ENCODE measurements at places on chromosomes 11 and 22.

DNA sequence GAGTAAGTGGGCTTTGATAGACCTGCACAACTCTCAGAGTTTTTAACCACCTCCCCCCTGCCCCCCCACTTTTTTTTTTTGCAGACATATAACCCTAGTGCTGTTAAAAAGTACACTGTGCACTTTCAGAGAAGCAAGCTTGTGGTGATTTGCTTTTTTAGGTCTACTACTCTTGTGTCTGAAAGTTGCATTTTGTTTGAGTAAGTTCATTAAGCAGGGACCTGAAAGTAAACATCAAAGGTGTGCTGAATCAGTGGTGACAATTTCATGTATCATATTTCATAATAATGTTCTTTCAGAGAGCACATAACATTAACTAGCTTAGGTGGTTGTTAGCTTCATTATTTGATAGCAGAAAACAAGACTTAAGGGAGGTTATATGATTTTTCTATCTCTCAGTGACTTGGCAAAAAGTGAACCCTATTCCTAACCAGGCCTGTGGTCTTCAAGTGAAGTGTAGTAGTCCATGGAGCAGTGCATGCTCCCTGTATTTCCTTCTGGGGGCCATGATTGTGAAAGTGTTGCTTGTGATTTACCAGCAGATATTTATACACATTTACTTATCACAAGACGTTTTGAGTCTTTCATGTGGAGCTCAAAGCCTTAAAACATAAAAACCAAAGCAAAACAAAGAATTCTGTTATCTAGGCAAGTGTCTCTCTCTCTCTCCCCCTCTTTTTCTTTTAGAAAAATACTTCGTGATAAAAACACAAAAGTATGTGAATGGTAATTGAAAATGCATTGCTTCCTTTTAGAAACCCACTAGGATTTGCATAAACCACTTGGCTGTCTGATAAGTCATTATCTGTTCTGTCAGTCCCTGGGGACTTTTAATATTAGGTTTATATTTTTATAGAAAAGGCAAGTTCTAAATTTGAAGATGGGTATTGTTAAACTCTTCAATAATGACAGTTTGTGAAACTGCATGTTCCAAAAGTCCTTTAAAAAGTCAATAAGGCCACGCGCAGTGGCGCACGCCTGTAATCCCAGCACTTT lies 7.5 kb upstream of the RAG2 start:
- no peak for ATAC-seq

- ATAC-seq = peak; percentile 93
Observed at GRCh38 chr11:18615628-18616392, 16.2 kb downstream of the MISFA start.

DNA sequence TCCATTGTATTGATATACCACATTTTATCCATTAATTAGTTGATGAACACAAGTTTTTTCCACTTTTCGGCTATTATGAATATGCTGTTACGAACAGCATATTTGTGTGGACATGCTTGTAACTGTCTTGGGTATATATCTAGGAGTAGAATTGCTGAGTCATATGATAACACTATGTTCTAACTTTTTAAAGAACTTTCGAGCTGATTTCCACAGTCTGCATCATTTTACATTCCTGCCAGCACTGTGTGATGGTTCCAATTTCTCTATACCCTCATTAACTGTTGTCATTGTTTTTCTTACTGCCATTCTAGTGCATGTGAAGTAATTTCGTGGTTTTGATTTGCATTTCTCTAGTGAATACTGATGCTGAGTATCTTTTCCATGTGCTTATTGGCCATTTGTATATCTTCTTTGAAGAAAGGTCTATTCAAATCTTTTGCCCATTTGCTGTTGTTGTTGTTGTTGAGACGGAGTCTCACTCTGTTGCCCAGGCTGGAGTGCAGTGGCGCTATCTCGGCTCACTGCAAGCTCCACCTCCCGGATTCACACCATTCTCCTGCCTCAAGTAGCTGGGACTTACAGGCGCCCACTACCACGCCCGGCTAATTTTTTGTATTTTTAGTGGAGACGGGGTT lies 7.4 kb upstream of the RCE1 start:
- no peak for ATAC-seq

DNA sequence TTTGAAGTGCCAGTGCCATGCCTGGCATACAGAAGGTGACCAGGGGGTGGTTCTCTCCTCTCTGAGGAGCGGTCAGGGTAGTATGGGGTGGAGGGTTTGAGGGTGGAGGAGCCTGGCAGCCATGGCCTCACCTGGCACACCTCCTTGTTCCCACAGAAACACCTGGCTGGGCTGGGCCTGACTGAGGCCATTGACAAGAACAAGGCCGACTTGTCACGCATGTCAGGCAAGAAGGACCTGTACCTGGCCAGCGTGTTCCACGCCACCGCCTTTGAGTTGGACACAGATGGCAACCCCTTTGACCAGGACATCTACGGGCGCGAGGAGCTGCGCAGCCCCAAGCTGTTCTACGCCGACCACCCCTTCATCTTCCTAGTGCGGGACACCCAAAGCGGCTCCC lies 9.6 kb downstream of the SERPINH1 start:
- no peak for ATAC-seq

DNA sequence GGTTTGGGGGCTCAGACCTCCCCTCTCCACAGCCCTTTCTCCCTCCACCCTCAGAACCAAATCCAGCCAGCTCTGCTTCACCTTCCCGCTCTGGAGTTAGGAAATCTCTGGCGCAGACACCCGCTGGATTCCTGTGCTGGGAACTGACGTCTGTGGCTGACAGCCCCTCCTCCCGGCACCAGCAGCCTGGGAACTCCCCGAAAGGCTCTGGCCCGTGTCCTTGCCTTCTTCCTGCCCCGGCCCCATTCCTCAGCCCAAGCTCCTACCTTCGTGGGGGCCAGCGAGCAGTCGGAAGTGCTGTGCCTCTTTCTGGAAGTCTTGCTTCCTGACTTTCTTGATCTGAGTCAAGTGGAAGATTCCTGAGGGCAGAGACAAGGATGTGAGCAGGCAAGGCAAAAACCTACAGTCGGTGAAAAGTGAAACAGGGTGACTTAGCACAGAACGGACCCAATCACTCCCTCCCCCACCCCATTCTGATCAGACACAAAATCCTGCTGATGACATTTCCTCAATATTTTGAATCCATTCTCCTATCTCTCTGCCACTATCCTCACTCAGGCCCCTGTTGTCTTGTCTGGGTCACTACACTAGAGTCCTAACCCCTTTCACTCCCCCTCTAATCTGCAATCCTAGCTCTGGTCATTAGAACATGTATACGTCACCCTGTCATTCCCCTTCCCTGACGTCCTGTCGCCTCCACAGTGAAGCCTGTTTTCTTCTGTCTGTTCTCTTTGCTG lies 34.1 kb downstream of the CHRDL2 start:
- no peak for ATAC-seq

DNA sequence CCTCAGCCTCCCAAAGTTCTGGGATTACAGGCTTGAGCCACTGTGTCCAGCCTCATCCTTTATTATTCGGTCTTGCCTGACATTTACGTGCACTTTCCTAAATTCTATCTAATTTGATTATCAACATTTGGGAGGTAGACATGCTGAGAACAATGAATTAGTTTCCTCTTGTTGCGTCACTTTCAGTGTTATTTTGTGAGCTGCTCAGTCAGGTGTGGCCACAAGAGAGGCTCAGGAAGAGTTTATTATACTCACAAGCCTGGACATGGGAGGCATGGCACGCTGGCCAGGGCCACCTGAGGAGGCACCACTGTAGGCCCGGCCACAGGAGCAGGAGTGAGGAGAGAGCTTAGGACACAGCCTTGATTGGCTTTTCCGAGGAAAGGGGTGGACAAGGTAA lies 59.7 kb upstream of the RBFOX2 start:
- ATAC-seq = no peak

DNA sequence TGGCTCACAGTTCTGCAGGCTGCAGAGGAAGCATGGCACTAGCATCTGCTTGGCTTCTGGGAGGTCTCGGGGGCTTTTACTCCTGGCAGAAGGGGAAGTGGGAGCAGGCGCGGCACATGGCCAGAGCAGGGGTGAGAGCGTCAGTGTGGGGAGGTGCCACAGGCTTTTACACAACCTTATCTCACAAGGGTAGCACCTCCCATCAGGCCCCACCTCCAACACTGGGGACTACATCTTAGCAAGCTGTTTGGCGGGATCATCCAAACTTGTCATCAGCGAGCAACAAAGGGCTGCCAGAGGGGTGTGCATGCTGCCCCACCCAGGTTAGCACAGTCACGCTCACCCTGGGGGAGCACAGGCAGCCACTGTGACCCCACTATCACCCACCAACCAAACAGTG lies 18.9 kb upstream of the YPEL1 start:
- ATAC-seq = peak; percentile 76

DNA sequence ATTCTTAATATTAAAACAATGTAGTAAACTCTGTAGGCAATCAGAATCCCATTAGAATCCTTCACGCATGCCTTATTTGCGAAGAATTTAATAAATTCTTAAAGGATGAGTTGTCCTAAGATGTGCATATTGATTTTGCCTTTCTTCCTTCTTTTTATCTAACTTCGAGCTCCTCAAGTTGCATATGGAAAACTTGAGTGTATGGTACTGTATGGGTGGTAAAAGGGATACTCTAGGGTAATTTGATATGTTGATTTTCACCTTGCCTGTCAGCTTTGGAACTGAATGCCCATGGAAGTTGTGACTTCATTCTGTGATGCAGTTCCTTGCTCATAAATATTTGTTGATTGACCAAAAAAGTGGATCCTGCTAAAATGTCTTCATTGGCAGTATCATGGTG lies 193.8 kb downstream of the DDX10 start:
- ATAC-seq = no peak

- ATAC-seq = no peak
Observed at GRCh38 chr22:28373831-28374230, 305.8 kb downstream of the TTC28 start.

DNA sequence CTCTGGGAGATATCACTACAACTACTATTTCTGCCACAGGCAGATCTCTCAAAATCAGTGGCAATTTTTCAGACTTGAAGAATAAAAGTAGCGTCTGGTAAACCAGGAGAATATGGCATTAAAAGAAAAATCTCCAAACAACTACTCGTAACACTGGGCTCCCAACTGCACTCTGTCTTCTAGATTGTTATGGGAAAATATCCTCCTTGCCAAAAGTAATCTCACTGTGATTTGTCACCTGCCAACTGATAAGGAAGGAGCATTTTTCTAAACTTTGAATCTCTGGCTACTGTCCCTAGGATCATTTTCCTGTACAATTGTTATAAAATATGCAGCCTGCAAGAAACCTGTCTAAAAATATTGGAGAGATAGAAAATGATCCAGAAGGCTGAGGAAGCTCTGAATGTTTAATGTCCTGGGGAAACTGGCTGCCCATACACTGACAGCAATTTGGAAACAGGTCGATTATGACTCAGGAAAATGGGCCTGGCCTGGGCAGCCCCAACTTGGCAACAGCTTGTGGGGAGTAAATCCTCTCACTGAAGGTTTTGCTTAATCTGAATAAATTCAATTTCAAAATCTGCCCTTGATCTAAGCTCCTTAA lies 90.5 kb upstream of the DBX1 start:
- ATAC-seq = no peak

DNA sequence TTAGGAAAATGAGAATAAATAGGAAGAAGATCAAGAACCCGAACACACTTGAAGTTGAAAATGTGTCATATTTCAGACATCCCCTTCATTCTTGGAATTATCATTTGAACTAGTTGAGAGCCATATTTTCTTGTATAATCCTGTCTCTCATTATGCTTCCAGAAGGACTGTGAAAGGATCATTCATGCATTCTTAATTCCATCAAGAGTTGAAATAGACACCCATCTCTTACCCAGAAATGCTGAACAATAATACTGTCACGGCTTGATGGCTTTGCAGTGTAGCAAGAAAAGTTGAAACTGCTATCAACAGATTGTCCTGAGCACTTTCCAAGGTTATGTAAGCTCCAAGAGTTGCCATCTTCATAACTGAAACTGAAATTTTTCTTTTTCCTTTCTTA lies 79.7 kb downstream of the ARHGAP42 start:
- ATAC-seq = no peak

DNA sequence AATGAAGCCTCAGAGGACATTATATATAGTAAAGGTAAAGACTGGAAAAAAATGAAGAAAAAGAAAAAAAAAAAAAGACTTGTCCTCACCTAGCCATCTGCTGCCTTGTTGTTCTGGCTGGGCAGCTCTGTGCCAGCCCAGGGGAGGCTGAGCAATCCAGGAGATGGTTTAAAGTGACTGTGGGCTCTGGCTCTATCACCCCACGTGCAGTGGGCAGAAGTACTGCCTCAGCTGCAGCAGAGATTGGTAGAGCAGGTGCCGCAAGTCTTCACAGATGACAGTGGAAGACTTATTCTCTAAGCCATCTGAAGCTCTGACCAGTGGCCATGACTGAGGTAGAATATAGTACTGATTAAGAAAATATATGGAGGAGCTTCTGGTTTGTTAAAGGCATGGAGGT lies 62.2 kb downstream of the SGSM3 start:
- no peak for ATAC-seq

DNA sequence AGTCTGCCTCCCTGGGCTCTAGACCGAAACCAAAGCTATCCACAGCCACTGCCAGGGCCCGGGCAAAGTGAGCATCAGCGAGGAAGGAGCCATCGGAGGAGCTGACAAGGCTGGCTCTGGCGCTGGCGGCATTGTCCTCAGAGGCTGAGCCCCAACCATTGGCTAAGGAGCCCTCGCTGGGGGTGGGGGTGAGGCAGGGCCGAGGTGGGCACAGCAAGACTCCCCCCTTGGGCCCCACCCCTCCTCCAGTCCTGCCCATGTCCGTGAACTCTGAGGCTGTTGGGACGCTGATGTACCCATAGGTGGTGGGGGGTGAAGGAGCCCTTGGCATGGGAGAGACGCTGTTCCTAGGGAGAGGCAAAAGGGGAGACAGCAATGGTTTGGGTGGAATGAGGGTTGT lies 11.2 kb downstream of the ROBO4 start:
- ATAC-seq = no peak

DNA sequence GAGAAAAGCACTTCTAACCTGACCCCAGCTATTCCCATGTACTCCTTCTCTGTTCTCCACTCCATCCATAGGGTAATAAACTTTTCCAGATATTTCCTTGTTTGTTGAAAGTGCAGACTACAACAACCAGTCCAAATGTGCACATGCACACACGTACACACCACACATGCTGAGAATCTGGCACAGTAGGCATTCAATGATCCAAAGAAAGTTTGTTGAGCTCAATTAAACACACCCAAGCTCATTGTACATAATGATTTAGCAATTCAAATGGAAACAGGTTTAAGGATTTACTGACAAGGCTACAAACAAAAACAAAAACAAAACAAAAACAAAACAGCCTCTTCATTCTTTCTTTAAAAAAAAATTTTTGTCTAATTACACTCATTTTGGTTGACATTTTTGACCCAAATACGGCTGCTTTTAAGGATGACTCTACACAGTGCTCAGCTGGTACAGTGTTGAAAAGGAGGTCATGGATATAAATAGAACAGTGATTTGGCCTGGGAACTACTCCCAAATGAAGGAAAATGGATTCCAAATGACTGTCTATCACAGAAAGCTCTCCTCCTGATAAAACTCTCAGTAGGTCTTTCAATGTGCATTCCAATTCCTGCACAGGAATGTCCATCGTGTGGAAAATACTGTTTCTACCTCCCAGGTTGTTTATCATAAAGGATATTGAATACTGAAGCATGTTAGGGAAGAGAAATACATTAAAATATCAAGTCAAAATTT lies 232.2 kb downstream of the GUCY1A2 start:
- no peak for ATAC-seq

- ATAC-seq = no peak
Observed at GRCh38 chr11:127000291-127000968, at the start of gene KIRREL3. Gene KIRREL3, minus strand, starts transcription at chr11:127000770.
